ENCODE measurements at places on chromosomes 6 and 20.

GRCh38 chr6:150033207-150033771 is 8.0 kb upstream of the RAET1L start:
- no peak for DNase-seq

DNA sequence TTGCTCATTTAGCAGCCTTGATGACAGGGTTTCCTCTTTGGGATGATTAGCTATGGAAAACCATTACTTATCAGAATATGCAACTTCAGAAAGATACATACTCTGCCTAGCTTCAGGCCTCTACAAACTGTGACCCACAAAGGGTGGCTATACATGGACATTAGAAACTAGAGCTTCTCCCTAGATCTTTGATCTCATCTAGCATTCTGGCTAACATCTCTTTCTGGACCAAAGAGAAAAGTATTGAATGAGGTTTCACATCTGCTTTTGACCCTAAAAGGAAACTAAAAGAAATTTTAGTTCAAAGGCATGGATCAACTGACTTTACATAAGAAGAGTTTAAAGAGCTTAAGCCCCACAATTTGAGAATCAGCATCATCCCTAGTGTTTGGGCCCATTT is 12.4 kb upstream of the HMGN3 start:
- DNase-seq: no peak

- no peak for DNase-seq
These were observed 577 bp upstream of the FOXF2 start for GRCh38 chr6:1388630-1389368.

GRCh38 chr20:43209831-43210230 is 20.1 kb upstream of the PTPRT start:
- no peak for DNase-seq

- peak; percentile 76 for DNase-seq
These were observed 33.0 kb downstream of the RREB1 start for GRCh38 chr6:7140631-7141378.

- no peak for DNase-seq
These were observed 410 bp downstream of the SYNE1 start for GRCh38 chr6:152636609-152637295.

DNA sequence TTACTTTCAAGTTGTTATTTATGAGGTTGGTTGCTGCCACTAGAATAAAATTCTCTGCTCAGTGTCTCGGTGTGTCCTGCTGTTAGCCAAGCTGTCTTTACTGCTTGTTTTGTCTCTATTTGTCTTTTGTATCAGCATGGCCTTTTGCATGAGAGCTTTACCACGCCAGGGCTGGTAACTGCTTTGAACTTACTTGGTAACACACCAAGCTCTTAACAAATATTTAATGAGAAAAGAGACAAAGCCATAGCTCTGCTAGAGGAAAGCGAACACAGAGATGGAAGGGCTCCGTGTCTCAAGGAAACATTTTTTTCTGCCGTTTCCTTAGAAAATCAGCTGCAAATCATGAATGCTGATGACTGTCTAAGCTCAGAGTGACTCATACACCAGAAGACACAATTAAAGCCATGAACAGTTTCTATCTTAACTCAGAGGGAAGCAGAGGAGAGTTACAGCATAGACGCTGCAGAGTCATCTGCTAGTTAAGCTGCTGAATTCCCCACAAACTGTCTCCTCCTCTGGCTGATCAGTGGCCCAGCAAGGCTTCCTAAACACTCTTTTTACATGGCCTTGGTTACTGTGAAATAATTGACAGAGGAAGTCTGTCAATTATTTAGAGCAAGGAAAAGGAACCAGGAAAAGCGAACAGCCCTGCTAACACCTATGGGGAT is 44.8 kb downstream of the AGPAT4 start:
- DNase-seq: no peak

- DNase-seq: no peak
These were observed 59.7 kb upstream of the GLP1R start for GRCh38 chr6:38988736-38989449.

- peak; percentile 66 for DNase-seq
These were observed 29.7 kb downstream of the RREB1 start for GRCh38 chr6:7137335-7138045.
